Fibroblast of lung (primary cell): ENCODE measurements at places on chromosomes 4 and X. TPM values are rescaled to one million over a fixed set of nuclear protein-coding genes. Genes with fewer than 3 reads are reported as not detected.

DNA sequence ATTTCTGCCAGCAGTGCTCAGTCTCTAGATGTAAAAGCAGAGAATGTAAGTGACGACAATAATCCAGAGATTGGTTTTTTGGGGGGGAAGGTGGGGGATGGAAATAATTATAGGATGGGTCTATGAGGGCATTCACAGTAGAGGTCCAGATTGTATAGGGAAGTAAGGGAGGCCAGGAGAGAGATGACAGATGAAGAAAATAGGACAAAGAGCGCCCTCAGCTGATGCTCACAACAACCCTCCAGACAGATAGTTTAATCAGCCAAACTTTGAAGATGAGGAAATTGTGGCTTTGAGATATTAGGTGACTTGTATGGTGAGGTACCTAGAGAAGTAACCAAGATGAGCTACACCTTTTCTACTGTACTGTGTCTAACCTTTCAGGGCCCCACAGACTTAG lies 137.9 kb downstream of the MAGEB17 start:
- no peak for DNase-seq

DNA sequence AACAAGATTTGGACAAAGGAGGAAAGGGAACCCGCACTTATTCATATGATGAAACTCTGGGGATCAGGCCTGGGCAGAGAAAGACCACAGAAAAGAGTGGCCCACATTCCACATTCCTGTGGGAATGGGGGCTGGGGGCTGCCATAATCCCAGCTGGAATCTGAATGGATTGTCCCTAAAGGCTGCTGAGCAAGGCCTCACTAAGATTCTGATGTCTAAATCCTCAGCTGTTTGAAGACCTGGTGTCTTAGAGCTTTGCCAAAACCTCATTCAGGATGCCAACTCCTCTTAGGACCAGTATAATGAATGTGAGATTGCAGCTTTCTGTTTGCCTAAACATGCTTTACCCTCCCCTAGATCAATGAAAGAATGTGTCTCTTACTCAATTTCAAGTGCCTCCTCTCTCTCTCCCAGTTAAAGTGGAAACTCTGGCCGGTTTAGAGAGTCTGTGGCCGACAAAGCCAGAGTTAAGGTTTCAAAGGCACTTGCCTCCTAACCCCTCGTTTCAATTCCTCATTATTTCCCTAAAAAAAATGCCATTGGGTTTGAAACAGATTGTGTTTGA lies 33.3 kb upstream of the GPC4 start:
- no peak for DNase-seq

DNA sequence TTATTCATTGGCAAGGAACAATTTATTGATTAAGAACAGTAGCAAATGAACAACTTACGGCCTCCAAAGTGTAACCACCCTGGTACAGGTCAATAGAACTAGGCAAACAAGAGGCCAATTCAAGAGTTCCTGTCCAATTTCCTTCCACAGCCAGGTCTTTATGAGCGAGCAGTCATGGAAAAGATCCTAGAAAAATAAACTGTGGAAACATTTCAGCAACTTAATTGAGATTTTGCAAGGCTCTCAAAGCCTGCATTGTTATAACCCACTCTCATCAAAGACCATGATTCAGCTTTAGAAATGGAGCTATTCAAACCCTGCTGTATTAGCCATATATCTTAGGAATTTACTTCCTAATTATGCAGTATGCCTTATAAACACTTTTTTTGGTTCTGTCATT lies 43.6 kb downstream of the UNC5C start:
- DNase-seq: peak; percentile 76

DNA sequence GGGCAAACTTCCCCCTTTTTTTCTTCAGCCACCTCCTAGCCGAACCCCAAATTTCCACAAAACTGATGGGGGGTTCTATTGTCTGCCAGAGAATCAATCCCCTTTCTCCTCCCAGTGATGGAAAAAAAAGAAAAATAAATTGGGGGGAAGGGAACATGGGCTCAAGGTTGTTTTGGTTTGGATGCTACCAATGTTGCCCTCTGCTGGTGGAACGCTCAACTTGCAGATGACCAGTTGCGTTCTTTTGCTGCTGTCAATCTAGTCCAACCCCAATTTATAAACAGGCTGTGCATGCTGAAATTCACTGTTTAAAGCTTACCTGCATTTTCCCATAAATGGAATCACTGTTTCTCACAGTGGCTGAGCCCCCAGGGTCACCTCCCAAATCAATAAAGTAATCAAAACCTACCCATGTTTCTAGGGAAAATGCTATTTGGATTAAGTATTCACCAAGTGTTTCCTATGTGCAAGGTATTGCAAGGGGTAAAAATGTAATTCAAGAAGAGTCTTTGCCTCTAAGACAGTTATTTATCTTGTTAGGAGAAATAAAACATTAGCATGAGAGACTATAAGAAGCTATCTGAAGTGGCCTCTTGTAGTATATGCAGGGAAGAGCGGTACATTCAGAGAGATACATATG lies 116.7 kb upstream of the TMEM164 start:
- peak; percentile 24 for DNase-seq

ERAS gene
- not detected in 2 replicates for total RNA-seq

KIAA1210 gene
- not detected in 2 replicates for total RNA-seq

SHROOM2 gene
- under 0.01 TPM in 2 replicates for total RNA-seq

ZC4H2 gene
- total RNA-seq: 3.3 and 4.5 TPM in 2 replicates

MAGEB17 gene
- not detected in 2 replicates for total RNA-seq
